ENCODE measurements at places on chromosomes 6 and 20.
A peak's percentile ranks its signal among the peaks of the same experiment; 100 is the strongest.

- no peak for DNase-seq
These were observed 287.6 kb downstream of the ESR1 start for GRCh38 chr6:152094992-152095592.

- DNase-seq, result no peak
These were observed 5.9 kb downstream of the TP53INP2 start for GRCh38 chr20:34709831-34710567.

GRCh38 chr20:4844325-4844724 is 122.6 kb downstream of the PRND start:
- DNase-seq, result no peak

- DNase-seq, result no peak
These were observed 30.0 kb downstream of the OTOR start for GRCh38 chr20:16778159-16778558.

GRCh38 chr20:64083804-64084684 is at the start of gene LKAAEAR1:
TSS of gene LKAAEAR1 (minus strand) at chr20:64084398. CDS start at chr20:64084219, 179 bp downstream.
- no peak for DNase-seq

GRCh38 chr6:154995254-154996015 is at the start of gene TIAM2:
TSS of gene TIAM2 (plus strand) at chr6:154995315. CDS start at chr6:155129224, 133,909 bp downstream.
- peak; percentile 4 for DNase-seq

DNA sequence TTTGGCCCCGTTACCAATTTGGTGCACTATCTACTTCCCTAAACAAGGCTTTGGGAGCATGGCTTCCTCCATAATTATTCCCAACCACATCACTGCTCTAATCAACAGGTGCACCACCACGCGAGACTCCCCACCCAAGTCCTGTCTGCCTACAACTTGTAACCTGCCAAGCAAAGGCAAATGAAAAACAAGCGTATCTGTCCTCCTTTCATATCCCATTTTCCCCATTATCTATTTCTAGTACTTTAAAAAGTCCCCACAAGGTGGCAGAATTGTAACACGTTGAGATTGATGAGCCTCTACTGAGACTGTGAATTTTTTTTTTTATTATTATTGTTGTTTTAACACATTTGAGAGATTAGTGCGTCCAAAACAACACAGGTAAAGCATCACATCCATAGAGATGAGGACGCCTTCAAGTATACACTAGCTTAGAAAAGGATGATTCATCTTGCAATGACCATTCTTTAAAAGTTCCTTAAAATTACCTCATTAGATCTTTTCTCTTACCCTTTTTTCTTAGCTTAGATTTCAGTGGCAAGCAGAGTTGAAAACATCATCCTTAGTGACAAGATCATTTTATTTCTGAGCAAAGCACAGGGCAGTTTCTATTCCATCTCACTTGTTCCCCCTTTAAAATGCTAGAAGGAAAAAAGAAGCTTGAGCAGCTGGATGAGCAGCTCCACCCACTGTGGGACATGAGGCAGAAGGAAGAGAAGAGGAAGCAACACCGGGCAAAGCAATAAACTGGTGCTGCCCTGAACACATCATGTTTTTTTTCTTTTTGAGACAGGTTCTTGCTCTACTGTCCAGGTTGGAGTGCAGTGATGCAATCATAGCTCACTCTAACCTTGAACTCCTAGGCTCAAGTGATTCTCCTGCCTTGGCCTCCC is 210.8 kb downstream of the ARHGAP18 start:
- DNase-seq, result no peak

DNA sequence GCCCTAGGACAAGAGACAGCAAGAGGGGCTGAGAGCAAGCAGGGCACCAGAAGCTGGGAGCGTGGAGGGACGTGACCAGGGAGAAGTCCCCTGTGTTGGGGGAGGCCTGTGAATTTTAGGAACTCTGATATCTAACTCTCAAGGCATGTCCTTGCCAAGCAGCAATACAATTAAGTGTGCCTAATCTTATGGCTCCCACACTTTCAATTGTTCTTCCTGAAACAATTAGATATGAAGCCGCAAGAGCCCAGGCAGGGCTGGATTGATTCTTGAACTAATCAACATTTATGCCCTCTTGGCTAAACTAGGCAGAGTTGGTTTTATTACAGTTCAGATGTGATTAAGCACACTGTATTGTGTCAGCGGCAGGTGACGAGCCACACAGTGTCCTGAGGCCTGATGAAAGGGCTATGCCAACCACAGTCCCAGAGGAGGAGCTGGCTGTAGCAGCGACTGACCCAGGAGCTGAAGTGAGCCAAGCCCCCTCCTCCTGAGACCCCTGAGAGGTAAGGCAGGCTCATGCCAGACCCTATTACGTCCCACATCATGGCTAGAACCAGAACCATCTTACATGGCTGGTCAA is 4.2 kb upstream of the MAVS start:
- DNase-seq, result no peak

- no peak for DNase-seq
These were observed 11.7 kb downstream of the DAAM2 start for GRCh38 chr6:39803872-39804271.

GRCh38 chr20:51087266-51087665 is 64.4 kb upstream of the KCNG1 start:
- no peak for DNase-seq

- no peak for DNase-seq
These were observed 130.0 kb downstream of the ERMARD start for GRCh38 chr6:169881398-169881797.

- DNase-seq, result no peak
These were observed 4.9 kb downstream of the PLCG1 start for GRCh38 chr20:41142245-41142644.

GRCh38 chr6:31610968-31611367 is 4.1 kb upstream of the AIF1 start:
- no peak for DNase-seq

- DNase-seq, result no peak
These were observed 1.5 kb downstream of the NRM start for GRCh38 chr6:30689022-30689865.

GRCh38 chr20:7449269-7449668 is 491.0 kb downstream of the HAO1 start:
- no peak for DNase-seq

GRCh38 chr6:91291071-91291470 is 704.2 kb upstream of the MAP3K7 start:
- no peak for DNase-seq

Data from stimulated activated naive B cell treated with anti-CD40 and anti-IgM and Interleukin-4, amounts not matched to agents 10 μg/mL and 1 μg/mL and 100 μg/mL, for 72 hours (primary cell).